Stimulated activated CD8-positive, alpha-beta memory T cell treated with anti-CD3 and anti-CD28 coated beads, Interleukin-15, amount 100 ng/mL, for 24 hours (primary cell): ENCODE measurements at places on chromosomes 2 and 18.

- DNase-seq = no peak
Measured at GRCh38 chr2:64212801-64213321, 68.6 kb upstream of the PELI1 start.

- DNase-seq = no peak
Measured at GRCh38 chr2:152716805-152717227, 445 bp downstream of the PRPF40A start.

DNA sequence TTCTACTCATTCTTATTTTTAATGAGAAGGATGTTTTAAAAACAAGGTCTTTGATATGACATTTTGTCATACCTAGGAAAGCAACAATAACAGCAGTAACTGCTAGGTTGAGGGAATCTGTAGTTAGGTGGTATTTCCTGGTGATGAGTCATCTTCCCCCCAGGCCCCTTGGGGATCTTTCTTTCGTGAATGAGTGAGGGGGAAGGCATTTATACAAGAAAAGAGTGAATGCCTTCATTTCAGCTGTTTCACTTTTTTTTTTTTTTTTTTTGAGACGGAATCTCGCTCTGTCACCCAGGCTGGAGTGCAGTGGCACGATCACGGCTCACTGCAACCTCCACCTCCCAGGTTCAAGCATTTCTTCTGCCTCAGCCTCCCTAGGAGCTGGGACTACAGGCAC is 108.6 kb downstream of the MAP4K4 start:
- DNase-seq = no peak

DNA sequence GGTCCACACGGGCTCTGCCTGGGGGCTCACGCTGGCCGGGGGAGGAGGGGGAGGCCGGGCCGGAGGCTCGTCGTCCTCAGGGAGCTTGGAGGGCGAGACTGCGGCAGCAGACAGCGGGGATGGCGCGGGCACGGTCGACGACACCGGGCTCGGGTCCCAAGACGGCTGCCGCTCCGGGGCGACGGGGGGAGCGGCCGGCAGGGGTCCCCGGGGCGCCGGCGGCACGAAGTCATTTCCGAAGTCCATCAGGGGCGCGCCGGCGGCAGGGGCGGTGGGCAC is 491 bp downstream of the RTN4 start:
- no peak for DNase-seq

- no peak for DNase-seq
Measured at GRCh38 chr2:20357638-20358389, 7.2 kb upstream of the PUM2 start.

- DNase-seq = no peak
Measured at GRCh38 chr2:40087434-40087833, 308.4 kb upstream of the THUMPD2 start.

DNA sequence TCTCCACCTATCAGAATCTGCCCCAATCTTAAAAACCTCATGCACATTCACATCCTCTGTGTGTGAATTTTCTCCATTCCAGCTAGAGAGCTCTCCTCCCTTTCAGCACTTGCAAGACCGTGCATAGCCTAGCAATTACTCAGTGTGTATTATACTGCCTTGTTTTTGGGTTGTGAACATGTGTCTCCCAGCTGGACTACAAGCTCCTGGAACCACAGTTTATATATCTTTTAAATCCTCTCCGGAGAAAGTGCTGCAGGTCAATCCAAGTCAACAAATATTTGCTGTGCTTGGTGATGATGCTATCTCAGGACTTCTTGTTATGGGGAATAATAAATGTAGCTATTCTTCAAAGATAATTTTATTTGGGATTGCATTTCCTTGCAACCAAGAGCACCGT is 58.2 kb upstream of the MEX3C start:
- DNase-seq = no peak

GRCh38 chr2:38561691-38562090 is 41.0 kb downstream of the HNRNPLL start:
- no peak for DNase-seq

DNA sequence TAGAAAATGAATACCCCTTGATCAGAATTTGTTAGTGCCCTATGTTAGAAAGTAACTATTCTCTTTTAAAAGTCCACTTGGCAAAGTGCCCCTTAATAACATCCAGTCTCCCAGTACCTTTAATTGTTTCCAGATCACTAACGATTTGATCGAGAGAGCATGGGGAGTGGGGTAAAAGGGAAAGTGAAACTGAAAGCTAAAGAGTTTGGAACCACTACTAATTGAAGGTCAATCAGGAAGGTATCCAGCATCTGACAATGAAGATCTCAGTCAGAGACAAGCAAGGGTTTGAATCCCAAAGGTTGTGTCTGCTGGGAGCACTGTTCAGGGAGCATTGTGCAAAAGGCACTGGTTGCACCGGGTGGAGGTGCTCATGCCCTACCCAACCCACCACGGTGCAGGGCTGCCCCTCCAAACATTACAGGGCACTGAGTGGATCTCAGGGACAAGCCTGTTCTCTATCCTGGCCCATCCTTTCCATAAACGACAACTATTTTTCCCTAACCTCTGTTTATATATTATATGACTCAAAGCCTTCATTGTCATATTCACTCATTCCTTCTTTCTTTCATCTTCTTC is 14.6 kb upstream of the RIT2 start:
- no peak for DNase-seq

- no peak for DNase-seq
Measured at GRCh38 chr2:79952616-79953015, 351.9 kb downstream of the LRRTM1 start.

DNA sequence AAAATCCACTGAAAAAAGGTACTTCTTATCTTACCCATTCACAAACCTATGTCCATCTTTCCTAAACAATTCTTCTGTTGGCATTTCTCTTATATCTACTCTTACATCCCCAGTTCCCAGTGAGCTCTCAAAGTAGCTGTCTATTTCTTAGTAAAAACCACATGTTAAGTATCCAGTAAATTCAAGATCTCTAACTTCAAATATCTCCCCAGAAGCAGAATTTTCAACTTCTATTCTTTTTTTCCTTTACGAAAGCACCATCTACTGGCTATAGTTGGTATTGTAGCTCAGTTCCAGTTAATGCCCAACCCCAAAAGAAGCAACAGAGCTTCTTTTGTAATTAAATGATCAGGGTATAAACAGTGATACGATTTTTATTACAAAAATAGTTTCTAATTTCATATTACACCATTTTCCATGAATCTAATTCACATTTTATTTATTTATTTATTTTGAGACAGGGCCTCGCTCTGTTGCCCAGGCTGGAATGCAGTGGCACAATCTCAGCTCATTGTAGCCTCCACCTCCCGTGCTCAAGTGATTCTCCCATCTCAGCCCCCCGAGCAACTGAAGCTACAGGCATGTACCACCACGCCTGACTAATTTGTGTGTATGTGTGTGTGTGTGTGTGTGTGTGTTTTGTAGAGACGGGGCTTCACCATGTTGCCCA is 28.5 kb downstream of the HRH4 start:
- DNase-seq = no peak

DNA sequence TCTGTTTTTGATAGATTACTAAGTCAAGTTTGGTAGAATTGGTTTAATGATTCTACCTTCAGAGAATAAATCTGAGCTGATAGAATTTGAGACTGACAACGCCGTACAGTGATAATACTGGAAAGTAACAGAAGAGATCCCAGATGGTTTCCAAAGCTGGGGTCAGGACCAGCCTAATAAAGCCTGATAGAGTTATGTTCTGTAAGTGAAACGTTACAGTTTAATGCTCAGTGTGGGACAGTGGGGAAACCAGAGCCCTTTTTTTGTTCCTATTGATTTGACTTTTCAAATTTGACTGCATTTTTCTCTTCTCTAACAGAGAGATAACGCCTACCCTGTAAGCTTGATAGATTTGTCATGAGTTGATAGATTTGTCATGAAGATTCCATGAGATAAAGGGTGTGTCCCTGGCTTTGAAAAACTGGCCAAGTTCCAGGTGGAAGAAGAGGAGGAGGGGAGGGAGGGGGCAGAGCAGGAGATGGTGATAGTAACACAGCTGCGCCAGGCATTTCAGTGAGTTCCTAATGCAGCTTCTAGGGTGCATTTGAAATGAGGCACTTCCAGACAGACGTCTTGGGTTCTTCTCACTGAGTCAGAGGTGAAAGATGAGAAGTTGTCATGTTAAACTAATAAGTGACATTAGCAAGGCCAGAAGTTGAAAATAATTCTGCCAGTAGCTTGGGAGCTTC is 65.1 kb downstream of the CERS6 start:
- no peak for DNase-seq

- DNase-seq = no peak
Measured at GRCh38 chr18:76686737-76687231, 135.6 kb upstream of the ZNF236 start.
